Femur (tissue), 1 donor: ENCODE measurements at places on chromosomes 2 and 18.

- peak; percentile 45 for DNase-seq
Measured at GRCh38 chr18:11155034-11155759, 5.8 kb upstream of the PIEZO2 start.

GRCh38 chr2:190948671-190949070 is 65.3 kb downstream of the STAT1 start:
- no peak for DNase-seq

GRCh38 chr2:123566291-123566946 is 458.7 kb upstream of the CNTNAP5 start:
- DNase-seq = no peak

- DNase-seq = no peak
Measured at GRCh38 chr2:235757212-235757611, 263.4 kb downstream of the AGAP1 start.

GRCh38 chr2:232854082-232854481 is 16.0 kb upstream of the SNORC start:
- no peak for DNase-seq

- DNase-seq = no peak
Measured at GRCh38 chr2:11805024-11805423, 58.6 kb downstream of the LPIN1 start.

- no peak for DNase-seq
Measured at GRCh38 chr2:226304308-226304707, 495.3 kb downstream of the IRS1 start.

GRCh38 chr18:505483-506122 is 5.1 kb upstream of the COLEC12 start:
- DNase-seq = no peak

DNA sequence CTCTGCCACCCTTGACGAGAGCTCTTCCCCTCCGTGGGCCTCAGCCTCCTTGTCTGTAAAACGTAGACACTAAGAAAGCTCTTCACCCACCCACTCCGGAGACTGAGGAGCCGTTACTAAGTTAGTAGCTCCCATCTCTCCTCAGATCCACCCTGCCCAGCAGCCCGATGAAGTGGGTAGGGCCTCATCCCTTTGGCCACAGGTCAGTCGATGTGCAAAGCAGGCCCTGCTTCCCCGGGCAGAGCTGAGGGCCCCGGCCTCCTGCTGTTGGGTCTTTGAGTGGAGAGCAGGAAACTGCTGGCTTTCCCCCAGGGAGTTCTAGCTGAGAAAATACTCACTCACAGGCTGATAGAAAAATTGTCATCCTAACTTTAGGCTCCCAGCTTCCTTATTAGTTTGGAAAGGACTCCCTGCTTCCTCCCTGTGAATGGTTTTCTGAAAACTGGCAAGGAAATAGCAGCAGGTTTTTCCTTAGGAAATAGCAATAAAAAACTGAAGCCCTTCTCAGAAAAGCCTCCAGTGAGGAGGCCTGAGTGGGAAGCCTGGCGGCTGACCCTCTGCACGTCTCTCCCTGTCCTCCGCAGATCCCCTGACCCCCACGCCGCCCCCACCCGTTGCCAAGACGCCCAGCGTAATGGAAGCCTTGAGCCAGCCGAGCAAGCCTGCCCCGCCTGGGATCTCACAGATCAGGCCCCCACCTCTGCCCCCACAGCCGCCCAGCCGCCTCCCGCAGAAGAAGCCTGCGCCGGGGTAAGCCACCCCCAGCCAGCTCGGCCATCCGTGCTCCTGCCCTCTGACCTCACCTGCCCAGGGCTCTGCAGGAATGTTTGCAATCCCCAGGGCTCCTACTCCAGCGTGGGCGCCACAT is 30.2 kb downstream of the ITGB1BP1 start:
- DNase-seq = peak; percentile 49

- DNase-seq = no peak
Measured at GRCh38 chr2:241741016-241741415, 6.6 kb downstream of the D2HGDH start.

DNA sequence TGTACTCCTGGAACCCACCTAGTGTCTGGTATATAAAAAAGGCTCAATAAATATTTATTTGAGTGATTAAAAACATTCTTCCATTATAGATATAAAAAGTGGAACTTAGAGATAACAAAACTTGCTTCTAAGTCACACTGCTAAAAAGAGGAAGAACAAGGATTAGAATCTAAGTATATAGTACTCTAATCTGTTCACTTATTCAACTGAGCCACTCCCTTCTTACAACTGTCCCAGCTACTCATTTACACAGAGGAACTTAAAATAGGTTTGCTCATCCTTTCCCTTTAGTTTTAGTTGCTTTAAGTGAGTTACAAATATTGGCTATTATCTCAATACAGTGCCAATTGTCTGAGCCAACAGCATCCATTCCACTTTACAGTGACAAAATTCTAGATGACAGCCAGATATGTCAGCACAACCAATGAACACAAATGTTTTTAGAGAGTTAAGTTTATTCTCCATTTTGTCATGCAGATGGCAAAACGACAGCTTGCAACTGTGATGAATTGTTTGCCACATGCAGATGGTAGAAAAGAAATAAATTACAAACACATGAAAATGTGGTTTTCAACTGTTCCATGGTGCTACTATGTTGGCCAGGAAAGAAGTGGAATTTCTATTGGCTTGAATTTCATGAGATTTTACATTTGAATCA is 280.7 kb upstream of the ZC3H15 start:
- peak; percentile 27 for DNase-seq

DNA sequence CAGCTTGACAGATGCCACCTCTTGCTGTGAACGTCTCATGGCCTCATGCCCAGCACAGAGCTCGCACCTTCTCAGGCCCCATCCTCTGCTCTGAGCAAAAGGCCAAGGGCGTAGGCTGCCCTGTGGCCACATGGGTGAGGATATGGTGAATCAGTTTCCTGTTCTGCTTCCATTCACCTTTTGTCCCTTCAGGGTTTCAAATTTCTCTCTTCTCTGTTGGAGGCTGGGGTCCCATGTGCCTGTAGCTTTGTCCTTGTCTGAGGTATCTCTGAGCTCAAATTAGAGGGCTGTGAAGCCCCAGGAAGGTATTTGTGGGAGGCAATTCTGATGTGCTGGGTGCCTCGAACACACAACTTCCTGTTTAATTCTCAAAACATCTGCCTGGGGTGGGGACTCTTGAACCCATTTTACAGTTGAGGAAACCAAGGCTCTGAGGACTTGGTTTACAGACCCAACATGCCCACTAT is 29.0 kb downstream of the ZAP70 start:
- no peak for DNase-seq

- DNase-seq = no peak
Measured at GRCh38 chr2:22209545-22209944, 1085.8 kb downstream of the TDRD15 start.

DNA sequence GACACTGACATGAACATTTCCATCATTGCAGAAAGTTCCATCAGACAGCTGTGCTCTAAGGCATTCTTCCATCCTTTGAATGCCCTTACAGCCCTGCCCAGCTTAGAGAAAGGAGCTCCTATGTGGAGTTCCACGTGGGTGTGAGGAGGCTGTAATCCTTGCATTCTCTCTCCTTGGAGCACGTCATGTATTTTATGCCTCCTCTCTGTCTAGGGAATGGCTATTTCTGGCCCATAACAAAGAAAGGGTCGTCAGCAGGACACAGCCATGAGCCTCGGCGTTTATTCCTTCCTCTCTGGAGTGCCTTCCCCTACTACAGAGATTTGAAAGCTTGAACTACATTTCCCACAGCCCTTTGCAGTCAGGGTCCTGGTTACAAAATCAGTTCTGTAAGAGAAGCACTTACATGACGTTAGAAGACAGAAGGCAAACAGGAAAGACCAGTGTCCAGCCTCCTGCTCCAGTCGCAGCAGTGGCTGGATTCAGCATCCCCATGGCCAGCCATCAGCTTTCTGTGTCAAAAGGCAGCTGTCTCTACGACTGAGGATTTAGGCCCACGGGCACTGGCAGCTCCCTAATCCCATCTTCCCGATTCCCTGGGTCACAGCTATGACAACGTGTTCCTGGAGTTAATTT is 234.9 kb downstream of the TFCP2L1 start:
- no peak for DNase-seq

- DNase-seq = no peak
Measured at GRCh38 chr2:119282146-119282995, 58.7 kb downstream of the STEAP3 start.

DNA sequence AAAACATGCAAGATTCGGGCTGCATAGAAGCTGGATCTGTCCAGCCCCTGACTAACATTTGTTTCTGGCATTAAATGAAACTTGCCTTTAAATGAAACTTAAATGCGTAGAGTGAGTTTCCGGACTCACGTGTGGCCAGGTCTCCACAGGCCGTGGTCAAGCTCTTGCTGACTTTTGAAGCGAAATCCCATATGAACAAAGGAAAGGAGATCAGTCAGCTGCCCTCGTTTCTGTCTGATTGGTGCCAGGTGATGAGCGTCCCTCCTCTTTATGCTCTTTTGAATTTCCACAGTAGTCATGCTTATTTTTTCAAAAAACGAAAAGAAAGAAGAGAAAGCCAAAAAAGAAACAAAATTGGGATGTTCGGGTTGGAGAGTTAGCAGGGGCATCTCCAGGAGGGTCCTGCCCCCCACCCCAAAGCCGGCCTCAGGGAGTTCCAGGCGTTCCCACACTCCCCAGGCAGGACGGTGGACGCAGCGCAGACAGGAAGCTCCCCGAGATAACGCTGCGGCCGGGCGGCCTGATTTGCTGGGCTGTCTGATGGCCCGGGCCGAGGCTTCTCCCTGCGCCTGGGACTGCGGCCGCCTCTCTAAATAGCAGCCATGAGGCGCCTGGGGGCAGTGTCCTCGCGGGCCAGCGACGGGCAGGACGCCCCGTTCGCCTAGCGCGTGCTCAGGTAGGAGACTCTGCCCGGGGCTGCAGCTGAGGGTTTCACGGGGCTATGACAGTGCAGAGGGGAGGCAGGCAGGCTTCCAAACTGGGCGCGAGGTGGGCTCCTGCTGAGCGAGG is at the start of gene COLEC11:
Gene COLEC11 (plus strand): TSS at position 620 of the 789 bp plus-strand sequence. CDS start 9,229 bp downstream, outside the sequence.
- no peak for DNase-seq

DNA sequence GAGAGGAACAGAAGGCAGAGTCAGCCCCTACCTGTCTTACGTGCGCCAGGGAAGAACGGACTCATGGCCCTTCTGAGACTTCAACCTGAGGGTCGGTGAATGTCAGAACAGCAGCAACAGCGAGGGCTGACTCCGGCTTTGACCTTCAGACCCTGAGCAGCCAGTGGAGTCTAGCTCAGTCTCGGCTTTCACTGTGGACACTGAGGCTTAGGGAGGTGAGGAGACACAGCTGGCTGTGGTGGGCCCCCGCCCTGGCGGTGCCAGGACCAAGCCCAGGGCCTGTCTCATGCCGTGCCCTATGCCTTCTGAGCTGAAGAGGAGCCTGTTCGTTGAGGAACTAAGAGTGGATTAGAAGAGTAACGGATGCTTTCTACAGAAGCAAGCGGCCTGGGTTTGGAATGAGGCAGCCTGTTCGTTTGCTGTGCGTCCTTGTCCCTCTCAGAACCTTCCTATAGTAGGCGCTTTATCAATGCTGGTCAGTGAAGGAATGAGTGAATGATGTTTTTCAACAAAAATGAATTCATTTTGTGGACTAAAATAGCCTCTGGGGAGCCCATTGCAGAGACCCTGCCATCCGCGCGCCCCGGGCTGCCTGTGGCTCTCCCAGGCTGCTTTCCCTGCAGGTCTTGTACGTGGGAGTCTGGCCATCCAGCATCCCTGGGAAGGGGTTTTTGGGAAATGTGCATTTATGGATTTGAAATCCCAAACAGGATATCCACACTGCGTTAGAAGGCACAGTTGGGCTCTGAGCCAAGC is 38.9 kb downstream of the ASB1 start:
- no peak for DNase-seq

GRCh38 chr2:88751768-88752167 is 60.3 kb downstream of the RPIA start:
- DNase-seq = no peak

- DNase-seq = no peak
Measured at GRCh38 chr18:79458917-79459803, 63.4 kb downstream of the NFATC1 start.

DNA sequence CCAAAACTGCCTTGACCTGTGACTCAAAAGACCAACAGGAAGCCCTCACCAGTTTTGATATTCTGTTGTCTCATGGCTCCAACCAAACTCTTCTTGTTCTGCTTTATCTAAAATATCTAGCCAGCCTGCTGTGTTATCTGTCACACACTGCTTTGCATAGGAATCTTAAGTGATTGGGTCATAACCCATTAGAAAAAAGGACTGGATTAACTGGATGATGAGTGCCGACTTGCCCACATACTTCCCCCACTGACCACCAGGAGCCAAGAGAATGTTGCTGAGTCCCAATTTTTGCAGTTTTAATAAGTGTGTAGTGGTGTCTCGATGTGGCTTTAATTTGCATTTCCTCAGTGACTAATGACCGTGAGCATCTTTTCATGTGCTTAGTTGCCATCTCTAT is 6.5 kb downstream of the MOGAT1 start:
- no peak for DNase-seq

DNA sequence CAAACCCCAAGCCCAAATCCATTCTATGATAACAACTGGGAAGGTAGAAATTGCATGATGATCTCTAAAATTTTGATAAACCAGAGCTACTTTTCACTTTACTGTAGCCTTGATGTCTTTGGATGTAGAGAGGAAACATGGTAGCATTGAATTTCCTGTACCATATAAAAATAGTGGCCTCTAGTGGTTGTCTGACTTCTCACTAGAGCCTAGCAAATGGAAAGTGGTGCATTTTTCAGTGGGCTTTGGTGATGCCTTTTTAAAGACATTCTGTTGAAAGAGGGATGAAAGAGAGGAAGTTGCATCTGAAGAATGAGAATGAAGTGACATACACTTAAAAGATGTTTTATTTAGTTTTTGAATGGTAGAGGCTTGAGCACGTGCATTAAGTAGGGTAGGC is 662.2 kb downstream of the XIRP2 start:
- DNase-seq = no peak

- no peak for DNase-seq
Measured at GRCh38 chr18:56453631-56454030, 184.8 kb downstream of the TXNL1 start.

DNA sequence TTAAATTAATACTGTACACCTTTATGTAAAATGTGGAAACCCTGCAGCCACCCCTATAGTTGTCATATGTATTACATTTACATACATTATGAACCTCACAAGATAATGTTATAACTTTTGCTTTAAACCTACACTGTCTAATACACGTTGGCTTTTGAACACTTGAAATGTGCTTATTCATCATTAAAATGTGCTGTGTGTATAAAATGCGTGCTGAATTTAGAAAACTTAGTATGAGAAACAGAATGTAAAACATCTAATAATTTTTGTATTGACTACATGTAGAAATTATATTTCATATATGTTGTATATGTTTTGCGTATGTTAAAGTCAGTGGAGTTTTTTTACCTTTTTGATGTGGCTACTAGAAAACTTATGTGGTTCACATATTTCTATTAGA is 68.8 kb downstream of the MAPRE2 start:
- no peak for DNase-seq
